ENCODE measurements at places on chromosomes 11 and 22.

DNA sequence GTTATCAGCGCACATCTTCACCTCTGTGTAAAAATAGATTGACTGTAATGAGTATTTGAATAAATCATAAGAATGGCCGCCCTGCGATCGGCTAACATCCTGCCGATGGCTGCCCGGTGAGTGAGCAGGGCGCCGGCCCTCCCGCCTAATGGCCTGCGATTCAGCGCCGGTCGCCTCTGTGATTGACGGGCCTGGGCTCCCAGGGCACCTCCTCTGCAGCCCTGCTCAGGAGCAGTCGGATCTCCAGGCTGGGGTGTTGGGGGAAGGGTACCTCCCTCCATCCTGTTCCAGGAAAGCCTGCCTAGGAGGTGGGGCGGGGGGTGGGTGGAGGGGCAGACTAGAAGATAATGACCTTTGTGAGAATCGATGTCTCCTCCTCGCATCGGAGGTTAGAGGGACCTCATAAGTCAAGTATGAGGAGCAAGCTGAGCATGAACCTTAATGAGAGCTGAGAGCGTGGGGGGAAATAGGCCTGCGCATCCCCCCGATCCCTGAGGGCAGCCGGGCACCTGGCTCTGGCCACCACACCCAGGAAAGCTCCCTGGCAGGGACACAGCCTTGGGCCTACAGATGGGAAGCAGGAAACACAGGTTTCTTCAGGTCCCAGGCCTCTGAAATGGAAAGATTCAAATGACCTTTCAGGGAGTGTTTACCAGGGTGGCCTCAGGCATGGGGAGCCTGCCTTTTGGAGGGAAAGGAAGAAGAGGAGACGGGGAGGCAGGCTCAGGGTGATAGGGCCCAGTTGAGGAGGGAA, 71.7 kb downstream of the PKNOX2 start:
- DNase-seq = no peak

DNA sequence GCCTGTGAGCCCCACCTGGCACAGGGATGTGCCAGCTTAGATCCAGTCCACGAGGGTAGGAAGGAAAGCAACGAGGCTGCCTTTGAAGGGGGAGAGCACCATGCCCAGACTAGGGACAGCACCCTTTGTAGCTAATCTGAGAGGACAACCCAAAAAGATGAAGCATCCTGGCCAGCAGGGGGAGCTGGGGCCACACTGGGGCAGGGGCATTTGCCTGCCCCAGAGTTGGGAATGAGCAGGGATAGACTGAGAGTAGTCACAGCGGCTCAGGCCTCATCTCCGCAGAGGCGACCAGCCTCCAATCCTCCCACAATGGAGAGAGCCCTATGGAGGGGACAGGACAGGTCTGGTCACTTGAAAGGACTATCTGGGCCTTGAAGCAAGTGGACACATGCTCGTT, 16.4 kb downstream of the LMO1 start:
- DNase-seq = no peak

GRCh38 chr11:72826191-72826941, 12.2 kb downstream of the ATG16L2 start:
- no peak for DNase-seq

DNA sequence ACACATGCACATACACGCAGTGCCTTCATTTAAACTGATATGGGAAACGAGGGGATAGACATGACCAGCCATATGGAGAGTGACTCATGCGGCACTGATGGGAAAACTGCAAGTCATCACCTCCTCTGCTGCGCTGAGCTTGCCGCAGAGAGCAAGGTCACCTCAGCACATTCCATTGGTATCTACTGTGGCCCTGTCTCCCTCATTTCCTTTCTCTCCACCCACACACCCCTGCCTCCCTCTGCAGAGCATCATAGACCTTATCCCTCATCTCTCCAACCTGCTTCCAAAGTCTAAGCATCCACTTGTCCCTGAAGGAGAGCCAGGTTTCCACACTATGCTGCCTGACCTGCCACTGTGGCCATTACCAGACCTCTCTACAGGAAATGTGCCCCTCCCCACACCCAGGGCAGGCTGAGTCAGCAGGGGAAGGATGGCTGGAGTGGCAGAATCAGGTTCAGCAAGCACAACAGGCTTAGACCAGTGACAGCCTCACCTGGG, 116.9 kb upstream of the SNX19 start:
- peak; percentile 80 for DNase-seq

GRCh38 chr11:37456746-37457145, 858.7 kb upstream of the RAG2 start:
- no peak for DNase-seq

GRCh38 chr11:5380740-5381342, 2.8 kb upstream of the OR51M1 start:
- no peak for DNase-seq

DNA sequence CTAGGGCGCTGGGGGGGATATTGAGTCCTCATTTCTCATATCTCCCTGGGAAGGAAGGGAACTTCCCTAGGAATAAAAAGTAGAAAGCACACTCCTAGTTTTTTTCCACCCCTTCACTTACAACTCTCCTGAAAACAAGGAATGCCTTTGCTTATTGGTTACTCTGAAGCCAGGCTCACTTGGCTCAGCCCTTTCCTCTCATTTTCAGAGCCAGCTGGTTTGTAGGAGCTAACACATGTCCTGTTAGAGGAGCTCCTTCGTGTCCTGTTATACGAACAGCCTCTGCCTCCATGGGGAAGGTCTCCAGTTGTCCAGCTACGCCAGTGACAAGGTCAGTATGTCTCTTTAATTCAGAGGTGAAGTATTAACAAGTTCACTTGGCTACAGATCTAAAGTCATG, 17.6 kb downstream of the ALKBH8 start:
- DNase-seq = no peak

- no peak for DNase-seq
Observed at GRCh38 chr11:111395081-111395480, 16.0 kb upstream of the POU2AF1 start.

DNA sequence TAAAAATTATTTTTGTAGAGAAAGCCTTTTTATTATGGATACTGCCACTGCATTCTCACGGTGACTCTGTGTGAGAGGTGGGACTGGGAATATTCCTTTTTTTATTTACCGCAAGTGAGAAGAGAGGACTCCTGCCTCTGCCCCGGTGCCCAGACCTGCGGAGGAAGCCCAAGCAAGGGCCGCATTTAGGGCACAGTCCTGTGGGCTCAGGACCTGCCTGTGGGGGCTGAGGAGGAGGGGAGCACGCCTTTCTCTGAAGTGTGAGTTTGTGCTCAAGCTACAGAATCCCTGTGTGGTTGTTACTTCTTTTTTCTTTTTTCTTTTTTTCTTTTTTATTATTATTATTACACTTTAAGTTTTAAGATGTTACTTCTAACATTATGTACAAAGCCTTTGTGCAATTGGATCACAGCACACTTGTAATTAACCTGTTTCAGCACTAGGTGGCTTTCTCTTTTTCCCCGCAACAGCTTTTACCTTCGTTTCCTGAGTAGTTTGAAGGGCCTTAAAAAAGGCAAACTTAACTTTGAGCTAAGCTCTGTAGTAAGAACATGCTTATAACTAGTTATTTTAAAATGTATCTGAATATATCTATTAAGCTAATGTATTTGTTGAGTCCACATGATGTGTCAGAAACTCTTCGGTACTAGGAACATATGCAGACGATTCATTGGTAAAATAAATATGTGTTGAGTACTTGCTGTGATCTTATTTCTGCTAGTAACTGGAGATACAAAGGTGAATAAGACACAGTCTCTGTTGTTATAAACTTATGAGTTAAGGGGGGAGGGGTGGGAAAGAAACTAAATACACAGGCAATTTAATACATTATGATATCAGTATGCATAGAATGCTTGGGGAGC, 18.3 kb downstream of the AMOTL1 start:
- DNase-seq = no peak

- DNase-seq = peak; percentile 57
Observed at GRCh38 chr11:78149646-78150045, 10.2 kb upstream of the ALG8 start.

- peak; percentile 94 for DNase-seq
Observed at GRCh38 chr11:12043959-12044791, 35.7 kb upstream of the DKK3 start.

GRCh38 chr11:83475760-83476159, 189.6 kb upstream of the CCDC90B start:
- DNase-seq = no peak

- DNase-seq = no peak
Observed at GRCh38 chr22:17257121-17258001, 38.1 kb upstream of the ADA2 start.

DNA sequence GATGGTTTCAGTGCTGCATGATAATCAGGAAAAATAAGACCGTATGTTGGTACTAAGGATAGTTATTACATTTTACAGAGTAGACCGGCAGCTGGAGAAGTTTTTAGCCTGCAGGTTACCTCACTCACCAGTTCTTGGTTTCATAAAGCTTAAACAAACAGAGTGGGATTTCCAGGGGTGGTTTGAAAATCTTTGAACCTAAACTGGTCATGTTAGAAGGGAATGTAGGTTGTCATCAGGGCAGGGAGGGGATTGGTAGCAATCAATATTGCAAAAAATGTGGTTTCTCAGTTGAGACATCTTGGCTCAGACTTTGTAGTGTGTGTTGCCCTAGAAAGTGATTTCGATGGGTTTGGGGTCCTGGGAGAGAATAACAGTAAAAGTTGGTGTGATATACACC, 17.5 kb downstream of the EXT2 start:
- DNase-seq = no peak

GRCh38 chr11:23732026-23732425, 764.8 kb upstream of the LUZP2 start:
- no peak for DNase-seq

- DNase-seq = no peak
Observed at GRCh38 chr11:47979378-47980087, 826 bp upstream of the PTPRJ start.

- DNase-seq = peak; percentile 63
Observed at GRCh38 chr11:12692229-12693075, 18.2 kb downstream of the TEAD1 start.

DNA sequence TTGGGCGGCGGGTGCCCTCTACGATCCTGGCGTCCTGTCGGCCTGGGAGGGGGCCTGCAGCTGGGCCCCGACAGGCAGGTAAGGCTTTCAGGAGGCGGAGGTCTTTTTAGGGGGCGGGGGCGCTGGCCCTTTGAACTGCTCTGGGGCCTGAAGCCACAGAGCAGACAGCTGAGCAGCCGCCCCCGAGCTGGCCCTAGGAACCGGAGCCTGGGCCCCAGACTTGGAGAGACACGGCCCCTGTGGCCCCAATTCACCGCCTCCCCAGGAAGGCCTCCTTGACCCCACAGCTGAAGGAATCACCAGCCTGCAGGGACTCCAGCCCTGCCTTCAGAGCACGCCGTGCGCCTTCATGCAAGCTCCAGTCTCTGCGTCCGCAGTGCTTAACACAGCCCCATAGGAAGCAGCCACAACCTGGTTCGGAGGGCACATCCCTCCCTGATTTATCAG, 618 bp upstream of the CERK start:
- no peak for DNase-seq

- no peak for DNase-seq
Observed at GRCh38 chr22:29370537-29370936, 17.8 kb downstream of the AP1B1 start.

- DNase-seq = no peak
Observed at GRCh38 chr22:44782363-44782963, 30.1 kb downstream of the ARHGAP8 start.

- DNase-seq = no peak
Observed at GRCh38 chr11:8219257-8220021, 44.2 kb downstream of the LMO1 start.
